ENCODE measurements at places on chromosomes 12 and 14. TPM values are rescaled to one million over a fixed set of nuclear protein-coding genes. Genes with fewer than 3 reads are reported as not detected.

DNA sequence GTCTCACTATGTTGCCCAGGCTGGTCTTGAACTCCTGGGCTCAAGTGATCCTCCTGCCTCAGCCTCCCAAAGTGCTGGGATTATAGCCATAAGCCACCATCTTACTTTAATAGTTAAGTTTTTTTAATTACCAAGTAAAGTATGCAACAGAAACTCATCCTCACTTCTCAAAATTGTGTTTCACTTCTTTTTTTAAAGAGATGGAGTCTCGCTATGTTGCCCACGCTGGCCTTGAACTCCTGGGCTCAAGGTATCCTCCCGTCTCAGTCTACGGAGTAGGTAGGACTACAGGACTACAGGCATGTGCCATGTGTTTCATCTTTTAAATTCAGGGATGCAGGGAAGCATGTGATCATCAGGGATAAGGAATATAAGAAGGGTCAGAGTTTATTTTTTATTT, 17.2 kb upstream of the ARID2 start:
- DNase-seq, result no peak

The SNW1 gene
- polyA plus RNA-seq, result 58.9 TPM

DNA sequence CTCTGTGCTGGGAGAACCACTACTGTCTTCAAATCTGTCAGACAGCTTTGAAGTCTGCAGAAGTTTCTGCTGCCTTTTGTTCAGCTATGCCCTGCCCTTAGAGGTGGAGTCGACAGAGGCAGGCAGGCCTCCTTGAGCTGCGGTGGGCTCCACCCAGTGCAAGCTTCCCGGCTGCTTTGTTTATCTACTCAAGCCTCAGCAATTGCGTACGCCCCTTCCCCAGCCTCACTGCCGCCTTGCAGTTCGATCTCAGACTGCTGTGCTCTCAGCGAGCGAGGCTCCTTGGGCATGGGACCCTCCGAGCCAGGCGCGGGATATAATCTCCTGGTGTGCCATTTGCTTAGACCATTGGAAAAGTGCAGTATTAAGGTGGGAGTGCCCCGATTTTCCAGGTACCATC, 25.1 kb upstream of the KLRB1 start:
- no peak for DNase-seq

GRCh38 chr12:50708631-50709030, 55.3 kb upstream of the ATF1 start:
- DNase-seq, result no peak

The FOXJ2 gene
- polyA plus RNA-seq, result 22.8 TPM

The ACRBP gene
- polyA plus RNA-seq, result 2.7 TPM

Measured in muscle of arm (tissue), 14 donors.